Stimulated activated CD8-positive, alpha-beta memory T cell treated with anti-CD3 and anti-CD28 coated beads, Interleukin-15, amount 100 ng/mL, for 48 hours (primary cell): ENCODE measurements at places on chromosomes 1 and 21.

- DNase-seq: no peak
Measured at GRCh38 chr1:213984387-213985208, 3.2 kb upstream of the PROX1 start.

GRCh38 chr1:24575905-24576587 lies 20.2 kb downstream of the NCMAP start:
- no peak for DNase-seq

DNA sequence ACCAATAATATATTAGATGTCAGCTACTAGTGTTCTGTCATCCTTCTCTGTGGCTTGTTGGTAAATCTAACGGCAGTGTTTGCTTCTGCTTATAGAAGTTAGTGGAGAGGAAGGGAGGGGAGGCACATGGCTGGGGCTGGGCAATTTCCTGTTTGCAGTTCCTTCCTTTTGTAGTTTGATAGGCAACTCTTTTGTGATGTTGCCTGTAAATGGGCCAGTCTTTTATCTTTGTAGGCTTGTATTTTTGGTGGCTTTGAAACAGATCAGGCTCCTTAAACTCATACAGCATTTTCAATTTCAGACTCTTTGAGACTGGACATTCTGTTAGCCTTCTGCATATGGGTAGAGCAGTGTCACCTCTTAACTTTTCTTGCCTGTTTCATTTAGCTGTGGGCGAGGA lies 48.1 kb downstream of the CDC14A start:
- DNase-seq: no peak

- peak; percentile 20 for DNase-seq
Measured at GRCh38 chr1:241639623-241640148, 483 bp downstream of the CHML start.

DNA sequence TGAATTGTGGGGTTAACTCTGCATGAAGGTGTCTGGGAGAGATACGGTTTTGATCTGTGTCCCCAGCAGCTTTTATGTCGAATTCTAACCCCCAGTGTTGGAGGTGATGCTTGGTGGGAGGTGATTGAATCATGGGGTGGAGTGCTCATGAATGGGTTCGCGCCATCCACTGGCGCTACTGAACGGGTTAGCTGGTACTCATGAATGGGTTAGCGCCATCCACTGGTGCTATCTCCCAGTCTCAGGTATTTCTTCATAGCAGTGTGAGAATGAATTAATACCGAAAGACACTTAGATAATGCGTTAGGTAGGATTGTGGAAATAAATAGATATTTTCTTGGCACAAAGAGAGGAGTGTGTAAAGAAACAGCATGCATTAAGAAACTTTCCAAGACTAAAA lies 32.9 kb upstream of the CLDN8 start:
- no peak for DNase-seq

DNA sequence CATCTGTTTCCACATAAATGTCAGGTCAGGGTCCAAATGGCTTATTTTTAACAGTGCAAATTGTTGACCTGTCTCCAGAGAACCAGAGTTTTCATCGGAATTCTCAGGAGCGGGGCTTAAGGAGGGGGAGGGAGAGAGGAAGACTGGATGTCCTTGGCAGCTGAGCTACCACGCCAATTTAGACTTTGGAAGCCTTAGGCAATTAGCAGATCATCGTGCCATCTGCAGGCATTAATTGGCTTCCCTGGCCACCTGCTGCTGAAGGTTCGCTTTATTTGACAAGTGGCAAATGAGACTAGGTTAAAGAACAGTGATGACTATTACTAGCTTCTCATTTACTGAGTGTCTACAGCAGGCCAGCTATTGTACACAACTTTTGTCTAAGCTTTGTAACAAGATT lies 43.7 kb downstream of the HLX start:
- no peak for DNase-seq

DNA sequence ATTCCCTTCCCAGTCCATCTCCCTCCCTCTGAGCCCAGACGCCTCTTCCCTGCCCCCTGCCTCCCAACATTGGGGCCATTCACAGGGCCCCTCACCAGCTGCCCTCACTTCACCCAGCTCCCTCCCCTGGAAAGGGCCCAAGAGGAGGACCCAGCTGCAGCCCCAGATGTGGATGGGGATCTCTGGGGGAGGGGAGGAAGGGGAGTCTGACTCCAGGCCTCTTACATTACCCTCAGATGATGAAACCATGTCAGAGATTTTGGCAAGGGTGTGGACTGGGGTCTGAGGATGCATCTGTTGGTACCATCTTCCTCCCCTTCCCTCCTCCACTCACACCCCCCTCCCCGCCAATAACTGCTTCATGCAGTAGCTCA lies 1.1 kb upstream of the KIF21B start:
- no peak for DNase-seq

DNA sequence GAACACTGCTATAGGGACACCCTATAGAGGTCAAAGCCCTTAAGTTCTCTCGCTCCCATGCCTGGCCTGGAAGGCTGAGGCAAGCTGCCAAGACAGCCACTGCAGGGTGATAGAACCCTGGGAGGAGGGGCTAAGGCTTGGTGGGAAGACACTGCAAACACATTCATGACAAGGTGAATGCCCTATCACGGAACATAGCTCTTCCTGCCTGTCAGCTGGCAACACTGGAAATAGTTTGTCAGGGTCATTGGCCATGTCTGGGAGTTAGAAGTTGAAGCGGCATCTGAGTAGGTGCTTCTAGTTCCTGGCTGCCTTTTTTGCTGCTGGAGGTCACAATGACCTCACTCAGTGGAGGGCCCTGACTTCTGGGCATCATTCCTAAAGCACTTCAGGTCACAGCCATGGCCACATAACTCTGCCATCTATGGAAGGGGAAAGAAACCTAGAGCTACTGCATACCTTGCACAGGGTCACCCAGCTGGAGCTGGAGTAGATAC lies 4.2 kb downstream of the FABP3 start:
- no peak for DNase-seq

DNA sequence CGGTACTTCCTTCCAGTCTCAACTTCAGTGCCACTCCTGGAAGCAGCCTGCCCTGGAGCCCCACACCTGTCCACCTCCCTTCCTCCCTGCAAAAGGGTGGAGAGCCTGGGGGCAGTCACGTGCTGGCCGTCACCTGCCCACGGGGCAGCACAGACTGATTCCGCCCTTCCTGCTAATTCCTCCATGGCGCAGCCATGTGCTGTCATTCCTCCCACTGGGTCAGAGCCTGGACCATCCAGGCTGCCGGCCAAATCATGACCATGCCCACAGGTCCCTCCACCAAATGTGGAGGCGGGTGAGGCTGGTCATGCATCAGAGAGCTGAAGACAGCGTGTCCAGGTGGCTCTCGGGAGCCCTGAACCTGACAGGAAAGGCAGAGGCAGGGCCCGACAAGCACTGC lies 24.4 kb upstream of the GPR153 start:
- DNase-seq: no peak

GRCh38 chr21:34881421-34881820 lies 167.7 kb downstream of the RUNX1 start:
- no peak for DNase-seq

GRCh38 chr21:31731056-31731856 lies 662 bp downstream of the SCAF4 start:
- DNase-seq: peak; percentile 23

GRCh38 chr21:24290151-24290833 lies 1317.0 kb downstream of the MRPL39 start:
- peak; percentile 9 for DNase-seq

DNA sequence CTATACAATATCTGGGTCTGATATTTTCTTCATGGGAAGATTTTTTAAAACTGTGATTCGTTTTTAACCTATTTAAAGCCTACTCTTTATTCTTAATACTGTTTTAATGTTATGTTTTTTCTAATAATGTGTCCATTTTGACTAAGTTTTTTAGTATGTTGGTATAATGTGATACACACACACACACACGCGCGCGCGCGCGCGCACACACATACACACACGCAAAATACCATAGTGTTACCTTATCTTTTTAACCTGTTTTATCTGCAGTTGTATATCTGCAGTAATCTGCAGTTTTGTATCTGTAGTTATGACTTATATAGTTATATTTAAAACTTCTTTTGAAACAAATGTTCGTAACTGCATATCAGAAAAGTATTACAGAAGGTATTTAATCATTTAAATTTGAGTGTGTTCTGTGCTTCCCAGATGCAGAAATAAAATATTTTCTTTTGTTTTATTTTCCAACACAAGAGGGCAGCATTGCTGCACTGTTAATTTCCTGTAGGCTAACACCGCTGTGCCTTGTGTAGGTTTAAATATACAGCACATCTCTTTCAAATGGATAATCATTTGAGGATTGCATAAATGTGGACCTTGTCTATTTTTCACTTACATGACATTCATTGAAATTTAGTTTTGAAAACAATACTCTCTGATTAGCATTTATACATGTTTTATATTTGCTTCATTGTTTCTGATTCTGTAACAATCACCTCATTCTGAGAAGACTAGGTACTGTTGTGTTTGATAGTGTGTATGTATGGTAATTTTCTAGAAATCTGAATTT lies 166.1 kb downstream of the PDE4B start:
- no peak for DNase-seq

DNA sequence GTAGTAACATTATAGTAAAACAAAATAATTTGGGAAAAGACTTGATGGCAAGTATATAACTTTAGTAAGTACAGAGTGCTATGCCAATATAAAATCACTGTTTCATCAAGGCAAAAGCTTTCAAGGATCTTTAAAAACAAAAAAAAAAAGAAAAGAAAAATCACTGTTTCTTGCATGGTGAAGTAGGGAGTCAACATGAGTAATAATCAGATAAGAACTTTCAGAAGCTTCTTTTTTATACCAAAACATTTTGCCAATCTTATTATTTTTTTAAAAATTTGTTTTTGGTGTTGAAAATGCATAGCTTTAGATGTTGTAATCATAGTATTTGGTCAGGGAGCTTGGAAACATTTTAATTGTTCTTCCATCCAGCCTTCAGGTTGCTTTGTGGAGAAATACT lies 37.2 kb downstream of the CAMSAP2 start:
- no peak for DNase-seq

GRCh38 chr1:51679435-51679834 lies 62.5 kb downstream of the OSBPL9 start:
- DNase-seq: no peak

GRCh38 chr1:41813755-41814745 lies 104.7 kb downstream of the HIVEP3 start:
- DNase-seq: no peak

DNA sequence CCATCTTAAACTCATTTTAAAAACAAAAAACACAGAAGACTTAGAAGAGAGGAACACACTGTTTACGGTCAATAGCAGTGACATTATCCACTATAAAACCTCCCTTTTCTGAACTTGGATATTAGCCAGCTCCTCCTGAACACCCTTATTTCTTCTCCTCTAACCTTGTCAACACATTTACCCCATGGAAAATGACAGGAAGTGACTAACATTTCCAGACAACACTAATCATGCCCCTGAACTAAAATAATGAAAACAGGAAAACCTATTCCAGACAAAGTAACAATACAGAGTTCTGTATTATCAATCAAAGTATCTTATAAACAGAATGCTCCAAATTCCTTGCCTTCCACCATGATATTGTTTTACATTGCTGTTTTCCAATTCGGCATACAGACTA lies 45.3 kb downstream of the PALMD start:
- no peak for DNase-seq

GRCh38 chr1:28950449-28950848 lies 36.1 kb downstream of the EPB41 start:
- DNase-seq: no peak

DNA sequence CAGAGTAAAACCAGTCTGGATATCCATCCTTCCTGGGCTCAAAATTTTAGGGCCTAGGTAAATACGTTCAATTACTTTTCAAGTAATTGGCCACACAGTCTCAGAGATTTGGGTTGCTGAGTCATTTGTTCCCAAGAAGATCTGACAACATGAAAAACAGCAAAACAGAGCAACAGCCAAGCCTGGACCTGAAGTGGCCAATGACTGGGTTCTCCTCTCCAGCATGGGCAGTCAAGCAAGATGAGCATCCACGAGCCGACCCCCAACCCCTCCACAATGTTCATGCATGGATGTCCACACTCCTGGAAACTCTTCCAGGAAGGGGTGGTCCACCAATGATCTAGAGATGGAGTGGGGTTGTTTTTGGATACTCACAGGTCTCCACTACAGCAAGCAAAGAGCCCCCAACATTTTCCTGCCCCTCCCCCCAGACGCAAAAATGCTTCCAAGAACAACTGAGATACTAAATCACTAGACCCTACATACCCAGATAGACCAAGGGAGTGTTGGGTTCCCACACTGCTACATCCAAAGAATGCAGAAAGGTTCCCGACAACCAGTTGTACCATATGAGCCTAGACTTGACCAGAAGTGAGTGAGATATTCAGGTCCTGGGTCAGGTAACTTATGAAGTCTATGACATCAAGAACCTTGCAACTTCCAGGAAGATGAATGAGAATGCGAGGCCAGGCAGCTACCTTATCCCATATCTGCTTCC lies 73.0 kb downstream of the CD46 start:
- no peak for DNase-seq

DNA sequence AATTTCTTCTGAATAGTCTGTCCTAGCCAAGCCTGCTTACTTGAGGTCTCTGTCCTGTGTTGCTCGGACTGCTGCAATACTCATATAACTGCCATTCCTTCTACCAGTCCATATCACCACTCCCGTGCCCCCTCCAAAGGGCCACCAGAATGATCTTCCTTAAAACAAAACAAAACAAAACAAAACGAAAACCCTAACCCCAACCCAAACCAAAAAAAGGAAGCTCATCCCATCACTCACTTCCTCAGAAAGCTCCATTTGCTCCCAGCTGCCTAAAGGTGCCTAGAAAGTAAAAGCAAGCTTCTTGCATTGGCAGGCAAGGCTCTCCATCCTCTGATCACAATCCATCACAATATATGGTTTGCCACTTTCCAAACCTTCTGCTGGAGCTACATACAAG lies 20.3 kb downstream of the USP24 start:
- no peak for DNase-seq

DNA sequence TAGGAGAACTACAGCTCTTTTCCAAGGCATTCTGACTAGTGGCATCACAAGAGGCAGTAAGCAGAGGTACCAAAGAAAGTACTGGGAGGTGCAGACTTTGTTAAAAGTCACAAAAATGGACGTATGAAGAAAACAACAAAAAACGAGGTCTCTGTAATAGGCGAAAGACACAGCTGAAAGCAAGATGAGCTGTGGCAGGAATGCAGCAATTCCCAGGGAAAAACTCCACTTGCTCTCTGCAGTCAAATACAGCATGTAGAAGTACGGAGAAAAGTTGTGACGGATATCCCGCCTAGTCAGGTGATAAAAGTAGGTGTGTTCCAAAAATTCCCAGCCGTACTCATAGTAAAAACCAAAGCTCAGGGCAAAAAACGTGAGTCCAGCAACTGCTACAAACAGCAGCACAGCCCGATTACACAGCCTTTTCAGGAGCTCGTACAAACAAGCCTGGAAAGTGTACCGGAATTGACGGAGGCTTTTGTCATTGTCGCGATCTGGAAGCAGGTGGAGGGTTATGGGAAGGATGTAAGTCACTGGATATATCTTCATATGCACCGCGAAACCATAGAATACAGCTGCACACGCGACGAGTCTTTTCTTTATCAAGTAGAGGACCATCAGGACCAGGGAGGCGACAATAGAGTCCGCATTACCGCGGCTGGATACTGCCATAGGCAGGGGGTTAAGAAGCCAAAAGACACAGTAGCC lies 979 bp downstream of the PIGM start:
- DNase-seq: no peak
